ENCODE measurements at places on chromosomes 5 and 9. TPM values are rescaled to one million over a fixed set of nuclear protein-coding genes. Genes with fewer than 3 reads are reported as not detected.
A peak's percentile ranks its signal among the peaks of the same experiment; 100 is the strongest.

GRCh38 chr9:98150164-98150563 lies 31.1 kb upstream of the TRIM14 start:
- no peaks in the 10 kb centered on the region for H3K27me3 ChIP-seq
- H3K4me3 ChIP-seq, result no peak overlapping the region
- peaks cover 11% of the 10 kb centered on the region for H3K4me1 ChIP-seq
- no peak for DNase-seq

The PCDHGA7 gene
- 4.1 TPM for total RNA-seq

The ANKRD18A gene
- 13.9 TPM for total RNA-seq

DNA sequence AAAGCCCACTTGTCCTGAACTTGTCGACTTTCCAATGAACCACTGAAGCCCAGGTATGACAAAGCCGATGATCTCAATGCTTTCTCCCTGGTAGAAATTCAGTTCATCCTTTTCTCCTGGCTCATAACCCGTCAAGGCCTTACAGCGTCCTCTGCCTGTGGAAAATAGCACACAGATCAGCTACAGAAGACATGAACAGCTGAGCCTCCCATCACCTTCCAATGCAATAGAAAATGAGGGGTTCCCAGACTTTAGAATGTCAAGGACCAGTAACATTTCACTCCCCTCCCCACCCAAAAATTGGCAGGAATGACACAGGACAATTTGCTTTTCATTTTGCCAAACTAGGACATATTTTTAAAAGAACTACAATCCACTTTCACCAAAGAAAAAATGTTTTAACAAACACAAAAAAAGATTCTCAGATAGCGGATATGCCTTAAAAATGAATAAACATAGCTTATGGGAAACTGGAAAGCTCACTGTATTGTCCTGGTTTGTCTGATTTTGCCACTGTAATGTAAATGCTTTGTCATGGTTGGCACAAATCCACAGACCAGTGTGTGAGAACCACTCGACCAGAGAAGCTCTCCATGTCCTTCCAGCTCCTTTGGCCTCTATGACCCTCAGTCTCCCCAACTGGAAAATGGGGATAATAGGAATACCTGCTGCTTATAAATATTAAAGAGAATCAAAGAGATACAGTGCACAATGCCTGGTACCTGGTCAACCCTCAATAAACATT lies 24.4 kb downstream of the SH3TC2 start:
- H3K27me3 ChIP-seq, result no peaks in the 10 kb centered on the region
- H3K36me3 ChIP-seq, result no peaks in the 10 kb centered on the region
- no peak for DNase-seq
- no peak overlapping the region for H3K4me3 ChIP-seq
- no peak overlapping the region for H3K27ac ChIP-seq
- no peaks in the 10 kb centered on the region for H3K4me1 ChIP-seq

The PLAC8L1 gene
- not detected for total RNA-seq

GRCh38 chr5:173278172-173278571 lies 43.2 kb upstream of the NKX2-5 start:
- H3K4me1 ChIP-seq, result no peaks in the 10 kb centered on the region
- H3K4me3 ChIP-seq, result no peak overlapping the region
- H3K27me3 ChIP-seq, result no peaks in the 10 kb centered on the region
- H3K36me3 ChIP-seq, result no peaks in the 10 kb centered on the region
- DNase-seq, result no peak

- DNase-seq, result no peak
- no peaks in the 10 kb centered on the region for H3K4me1 ChIP-seq
- H3K27ac ChIP-seq, result no peak overlapping the region
- peaks cover 5% of the 10 kb centered on the region for H3K27me3 ChIP-seq
- H3K36me3 ChIP-seq, result no peaks in the 10 kb centered on the region
Measured at GRCh38 chr5:135052511-135053145, 18.6 kb upstream of the PITX1 start.

DNA sequence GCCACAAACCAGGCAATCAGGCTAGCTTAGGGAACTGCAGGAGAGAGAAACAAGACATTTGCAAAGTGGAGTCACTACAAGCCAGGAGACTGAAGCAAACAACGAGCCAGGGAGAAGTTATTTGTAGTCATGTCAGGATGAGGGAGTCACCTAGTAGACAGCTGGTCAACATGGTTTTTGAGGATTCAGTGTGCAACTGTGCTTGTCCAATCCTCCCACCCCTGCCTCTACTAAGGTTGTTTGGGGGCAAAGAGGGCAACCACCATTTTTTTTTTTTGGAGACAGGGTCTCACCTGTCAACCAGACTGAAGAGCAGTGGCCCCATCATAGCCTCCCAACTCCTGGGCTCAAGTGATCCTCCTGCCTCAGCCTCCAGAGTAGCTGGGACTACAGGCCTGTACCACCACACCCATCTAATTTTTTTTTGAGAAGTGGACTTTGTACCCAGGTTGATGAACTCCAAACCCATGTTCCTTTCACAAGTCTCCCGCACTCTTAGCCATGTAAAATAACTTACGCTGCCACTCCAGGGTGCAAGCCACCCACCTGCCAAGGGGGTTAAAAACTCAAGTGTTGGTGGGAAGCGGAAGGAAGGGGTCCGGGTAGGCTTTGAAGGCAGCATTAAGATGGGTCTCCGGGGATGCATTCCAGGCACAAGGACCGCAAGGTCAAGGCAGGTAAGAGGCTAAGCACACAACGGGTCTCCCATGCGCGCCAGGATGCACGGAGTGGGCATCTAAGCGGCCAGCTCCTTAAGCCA lies 995 bp downstream of the RPL35 start:
- peaks cover 9% of the 10 kb centered on the region for H3K4me1 ChIP-seq
- H3K27ac ChIP-seq, result peak overlapping the region; percentile 67
- H3K36me3 ChIP-seq, result peaks cover 20% of the 10 kb centered on the region
- H3K4me3 ChIP-seq, result peak overlapping the region; percentile 71

GRCh38 chr9:131667576-131667975 lies 72.3 kb downstream of the RAPGEF1 start:
- no peaks in the 10 kb centered on the region for H3K36me3 ChIP-seq
- no peak for DNase-seq
- no peaks in the 10 kb centered on the region for H3K27me3 ChIP-seq
- H3K27ac ChIP-seq, result no peak overlapping the region
- peaks cover 9% of the 10 kb centered on the region for H3K4me1 ChIP-seq

- no peaks in the 10 kb centered on the region for H3K4me1 ChIP-seq
- H3K4me3 ChIP-seq, result no peak overlapping the region
- H3K36me3 ChIP-seq, result no peaks in the 10 kb centered on the region
- no peak overlapping the region for H3K27ac ChIP-seq
Measured at GRCh38 chr5:647727-648126, 35.6 kb downstream of the CEP72 start.

GRCh38 chr9:99998266-99998665 lies 91.8 kb downstream of the STX17 start:
- no peak overlapping the region for H3K4me3 ChIP-seq
- H3K27ac ChIP-seq, result no peak overlapping the region
- no peaks in the 10 kb centered on the region for H3K36me3 ChIP-seq
- no peak for DNase-seq

GRCh38 chr5:14225173-14225834 lies 82.2 kb downstream of the TRIO start:
- no peaks in the 10 kb centered on the region for H3K4me1 ChIP-seq
- H3K27ac ChIP-seq, result no peak overlapping the region
- H3K36me3 ChIP-seq, result no peaks in the 10 kb centered on the region
- no peak for DNase-seq
- H3K27me3 ChIP-seq, result no peaks in the 10 kb centered on the region

GRCh38 chr9:91017245-91017644 lies 215.6 kb downstream of the SYK start:
- no peak for DNase-seq
- H3K4me3 ChIP-seq, result no peak overlapping the region
- H3K27me3 ChIP-seq, result no peaks in the 10 kb centered on the region
- no peaks in the 10 kb centered on the region for H3K4me1 ChIP-seq

DNA sequence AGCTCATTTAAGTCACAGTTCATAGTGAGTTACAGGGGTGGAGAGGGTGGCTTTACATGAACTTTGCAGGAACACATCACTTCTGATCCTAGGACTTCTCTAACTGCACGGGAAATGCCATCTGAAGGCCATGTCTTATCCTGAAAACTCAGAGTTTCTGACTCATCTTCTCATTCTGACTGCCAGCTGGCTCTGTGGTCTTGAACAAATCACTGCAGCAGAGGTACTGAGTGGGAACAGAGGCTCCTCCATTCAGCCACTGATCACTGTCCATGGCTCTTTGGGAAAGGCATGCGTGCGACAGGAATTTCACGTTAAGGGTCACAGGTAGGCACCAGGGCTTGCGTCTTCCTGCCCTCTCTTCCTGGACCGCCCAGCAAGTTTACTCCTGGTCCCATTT lies 114.6 kb upstream of the LRRTM2 start:
- H3K27me3 ChIP-seq, result no peaks in the 10 kb centered on the region
- no peak overlapping the region for H3K4me3 ChIP-seq
- no peaks in the 10 kb centered on the region for H3K36me3 ChIP-seq
- no peaks in the 10 kb centered on the region for H3K4me1 ChIP-seq
- no peak overlapping the region for H3K27ac ChIP-seq
- no peak for DNase-seq

DNA sequence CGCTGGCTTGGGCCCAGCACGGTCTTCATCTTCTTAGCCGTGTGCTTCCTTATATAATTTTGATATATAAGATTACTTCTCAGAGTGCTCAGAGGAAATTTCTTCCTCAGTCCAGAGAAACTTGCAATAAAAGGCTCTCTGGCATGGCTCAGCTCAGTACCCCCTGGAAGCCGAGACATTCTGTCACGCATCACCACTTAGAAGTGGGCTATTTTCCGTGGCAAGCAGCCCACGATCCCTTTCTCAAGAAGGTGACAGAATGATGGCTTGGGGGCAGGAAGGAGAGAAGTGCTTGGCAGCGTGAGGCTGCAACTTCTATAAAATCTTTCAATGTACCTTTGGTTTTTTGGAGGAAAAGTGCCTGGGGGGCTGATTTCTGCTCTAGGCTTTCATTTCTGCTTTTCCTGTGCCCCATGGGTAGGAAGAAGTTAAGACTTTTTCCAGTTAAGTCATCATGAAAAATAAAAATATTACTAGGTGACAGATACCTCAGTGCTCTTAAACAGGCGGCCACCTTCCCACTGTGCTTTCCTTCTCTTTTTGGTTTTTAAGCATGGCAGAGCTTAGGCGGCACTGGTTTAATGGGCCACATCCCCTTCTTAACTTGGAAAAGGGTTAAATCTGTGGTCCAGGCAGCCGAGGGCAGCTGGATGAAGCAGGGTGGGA lies 104.6 kb downstream of the MVB12B start:
- no peak overlapping the region for H3K27ac ChIP-seq
- H3K4me1 ChIP-seq, result no peaks in the 10 kb centered on the region
- H3K27me3 ChIP-seq, result no peaks in the 10 kb centered on the region
- H3K4me3 ChIP-seq, result no peak overlapping the region

The SHISAL2B gene
- not detected for total RNA-seq

The LOX gene
- total RNA-seq, result 2.8 TPM

The OR1Q1 gene
- not detected for total RNA-seq

All from prostate gland (tissue), 2 donors.